Astrocyte of the cerebellum (primary cell): ENCODE measurements at places on chromosomes 7 and 10.

GRCh38 chr10:31836569-31837406 is 91.8 kb downstream of the ARHGAP12 start:
- peak; percentile 23 for DNase-seq

DNA sequence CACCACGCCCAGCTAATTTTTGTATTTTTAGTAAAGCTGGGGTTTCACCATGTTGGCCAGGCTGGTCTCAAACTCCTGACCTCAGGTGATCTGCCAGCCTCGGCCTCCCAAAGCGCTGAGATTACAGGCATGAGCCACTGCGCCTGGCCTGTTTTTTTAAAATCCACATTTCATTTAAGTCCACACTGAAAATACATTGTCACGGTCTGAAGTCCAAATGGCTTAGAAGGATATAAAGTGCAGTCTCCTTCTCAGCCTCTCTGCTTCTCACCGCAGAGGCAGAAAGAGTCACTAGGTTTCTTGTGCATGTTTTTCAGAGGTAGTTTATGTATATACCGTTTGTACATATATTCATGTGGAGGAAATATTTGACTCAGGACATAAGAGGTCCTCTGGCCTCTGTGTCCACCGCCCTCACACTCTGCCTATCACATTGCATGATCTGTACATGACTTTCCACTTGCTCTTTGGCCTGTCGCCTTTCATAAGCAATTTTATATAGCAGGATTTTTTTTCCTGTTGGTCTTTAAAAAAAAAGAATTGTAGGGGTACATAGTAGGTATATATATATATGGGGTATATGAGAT is 42.9 kb downstream of the BLNK start:
- DNase-seq, result no peak

DNA sequence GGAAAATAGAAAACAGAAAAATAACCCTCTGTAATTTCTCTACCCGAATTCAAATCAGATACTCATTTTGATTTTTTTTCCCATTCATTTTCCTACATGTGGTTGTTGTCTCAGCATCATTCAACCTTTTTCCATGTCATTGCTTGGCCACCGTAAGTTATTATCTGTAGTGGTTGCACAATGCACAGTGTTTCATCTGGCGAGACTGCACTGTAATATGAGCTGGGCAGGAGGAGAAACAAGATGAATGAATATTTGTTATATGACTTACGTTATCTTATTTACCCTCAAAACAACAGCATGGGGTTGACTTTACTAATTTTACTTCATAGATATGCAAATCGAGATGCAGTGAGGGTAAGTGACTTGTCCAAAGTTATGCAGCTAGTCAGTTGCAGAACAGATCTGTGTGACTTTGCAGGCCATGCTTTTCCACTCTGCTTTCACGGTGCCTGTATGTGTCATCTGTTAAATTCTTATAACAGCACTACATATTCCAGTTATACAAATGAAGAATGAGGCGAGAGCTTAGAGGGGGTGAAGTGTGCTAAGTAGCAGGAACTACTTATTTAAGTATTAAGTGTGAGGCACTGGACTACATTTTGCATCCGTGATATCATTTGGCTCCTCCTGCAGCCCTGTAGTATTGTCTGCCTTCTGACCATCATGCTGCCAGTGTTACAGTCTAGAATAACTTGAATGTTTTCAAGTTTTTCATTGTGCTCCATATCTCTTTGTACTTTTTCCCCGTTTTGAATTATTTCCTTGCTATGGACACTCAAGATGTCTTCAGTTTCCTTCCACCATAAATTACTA is 56.7 kb downstream of the ZMYND11 start:
- peak; percentile 34 for DNase-seq

DNA sequence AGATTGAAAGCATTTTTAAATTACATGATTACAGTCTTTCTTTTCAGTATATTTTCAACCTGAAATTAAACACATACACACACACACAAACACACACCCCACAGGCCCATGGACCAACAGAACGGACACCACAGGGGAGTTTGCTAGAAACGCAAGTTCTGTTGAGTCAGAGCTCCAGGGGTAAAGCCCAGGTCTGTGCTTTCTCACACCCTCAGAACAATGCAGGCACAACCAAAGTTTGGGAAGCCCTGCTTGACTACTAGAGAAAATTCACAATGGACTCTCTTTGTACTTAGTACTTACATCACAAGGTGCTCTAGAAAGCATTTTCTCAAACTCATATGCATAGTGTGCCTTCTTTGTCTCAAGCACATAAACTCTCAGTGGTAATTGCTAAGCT is 704.0 kb upstream of the IGFBP3 start:
- DNase-seq, result no peak
